ENCODE measurements at places on chromosomes 7 and 10.

GRCh38 chr10:61989995-61990760, 88.7 kb downstream of the ARID5B start:
- DNase-seq = no peak

- peak; percentile 15 for DNase-seq
These were observed 563.6 kb upstream of the SEMA3D start for GRCh38 chr7:85750454-85750949.

- no peak for DNase-seq
These were observed 69.1 kb downstream of the TFPI2 start for GRCh38 chr7:93821463-93821862.

DNA sequence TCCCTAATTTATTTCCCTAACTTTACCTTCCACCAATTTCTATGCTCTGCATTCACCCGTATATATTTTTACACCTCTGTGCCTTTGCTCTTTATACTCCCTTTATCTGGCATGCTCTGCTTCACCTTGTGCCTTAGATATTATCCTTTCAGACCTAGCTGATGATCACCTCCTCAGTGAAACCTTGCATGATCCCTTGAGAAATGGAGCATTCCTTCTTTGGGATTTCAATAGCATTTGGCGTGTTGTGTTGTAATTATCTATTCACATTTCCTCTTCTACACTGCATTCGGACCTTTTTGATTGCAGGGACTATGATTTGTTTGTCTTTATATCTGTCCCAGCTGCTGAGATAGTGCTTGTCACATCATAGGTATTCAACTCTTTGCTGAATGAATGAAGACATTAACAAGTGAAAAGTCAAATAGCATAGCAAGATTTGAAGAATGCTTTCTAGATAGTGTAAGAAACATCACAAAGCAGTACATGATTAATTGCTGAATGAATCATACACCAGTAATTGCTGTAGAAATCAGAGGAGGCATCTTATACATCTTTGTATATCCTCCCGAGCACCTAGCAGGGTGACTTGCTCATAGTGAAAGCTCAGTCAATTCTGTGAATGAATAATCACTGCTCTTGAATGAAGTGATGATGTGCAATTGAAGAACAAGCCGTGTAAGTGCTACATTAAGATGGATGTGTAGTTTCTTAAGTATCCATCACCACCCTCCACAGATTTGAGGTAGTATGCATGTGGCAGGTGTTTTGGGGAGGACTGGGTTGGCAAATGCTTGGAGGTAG, 2.0 kb upstream of the TM9SF3 start:
- DNase-seq = no peak

DNA sequence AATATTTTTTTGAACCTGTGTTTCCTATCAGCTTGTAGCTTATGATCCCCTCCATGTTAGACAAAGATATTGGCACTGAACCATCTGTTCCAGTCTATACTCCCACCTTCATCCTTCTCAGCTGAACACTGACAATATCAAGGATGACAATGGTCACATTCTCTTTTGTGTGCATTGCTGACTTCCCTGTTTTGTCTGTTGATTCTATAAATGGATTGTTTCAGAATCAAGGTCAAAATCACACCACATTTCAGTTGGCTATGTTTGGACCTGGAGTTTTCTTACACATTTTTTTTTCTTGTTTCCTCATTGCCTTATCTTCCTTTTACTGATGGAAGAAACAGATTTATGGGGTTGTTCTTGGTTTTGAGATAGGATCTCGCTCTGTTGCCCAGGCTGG, 11.3 kb upstream of the SMURF1 start:
- DNase-seq = no peak

DNA sequence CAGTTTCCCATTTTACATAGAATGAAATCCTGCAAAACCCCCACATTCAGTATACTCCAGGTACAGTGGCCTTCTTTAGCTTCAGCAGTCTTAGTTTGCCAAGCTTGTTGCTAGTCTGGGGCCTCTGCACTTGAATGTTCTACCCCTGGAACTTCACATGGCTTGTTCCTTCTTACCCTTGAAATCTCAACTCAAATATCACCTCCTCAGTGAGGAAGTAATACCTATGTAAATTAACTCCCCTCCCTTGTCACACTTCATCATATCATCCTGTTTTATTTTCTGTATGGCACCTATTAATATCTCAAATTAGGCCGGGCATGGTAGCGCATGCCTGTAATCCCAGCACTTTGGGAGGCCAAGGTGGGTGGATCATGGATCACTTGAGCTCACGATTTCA, 163.8 kb upstream of the KAT6B start:
- no peak for DNase-seq

DNA sequence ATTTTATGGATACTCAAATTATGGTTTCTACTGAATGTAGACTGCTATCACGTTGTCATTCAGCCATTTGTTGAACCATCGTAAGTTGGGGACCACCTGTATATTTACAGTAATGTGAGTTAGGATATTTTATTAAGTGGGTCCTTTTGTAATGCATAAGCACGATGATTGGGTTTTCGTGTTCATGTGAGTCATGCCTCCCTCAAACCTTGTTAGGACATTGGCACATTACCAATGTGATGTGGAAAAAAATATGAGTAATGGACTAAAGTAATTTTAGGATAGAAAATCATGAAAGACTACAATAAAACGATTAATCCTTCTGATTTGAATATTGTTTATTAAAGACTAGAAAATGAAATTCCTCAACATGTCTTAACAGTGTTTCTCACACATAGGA, 8.7 kb downstream of the SMC3 start:
- DNase-seq = no peak

GRCh38 chr7:159067576-159068487, 76.8 kb downstream of the VIPR2 start:
- DNase-seq = no peak

GRCh38 chr7:14501436-14501835, 401.1 kb downstream of the DGKB start:
- DNase-seq = no peak

GRCh38 chr10:127153181-127153580, 43.2 kb downstream of the INSYN2A start:
- no peak for DNase-seq

- DNase-seq = no peak
These were observed 107.9 kb downstream of the HIBADH start for GRCh38 chr7:27554826-27555225.
